ENCODE measurements at places on chromosomes 1 and 21. TPM values are rescaled to one million over a fixed set of nuclear protein-coding genes. Genes with fewer than 3 reads are reported as not detected.

The TRABD2B gene
- not detected for total RNA-seq

The COL9A2 gene
- 43.0 TPM for total RNA-seq

The EXTL1 gene
- total RNA-seq: not detected

The ZSWIM5 gene
- total RNA-seq: 14.2 TPM

The TXLNA gene
- total RNA-seq: 37.3 TPM

The ANKRD45 gene
- not detected for total RNA-seq

The TMEM269 gene
- total RNA-seq: not detected

The NHLH1 gene
- not detected for total RNA-seq

The CRP gene
- total RNA-seq: not detected

The THEM5 gene
- not detected for total RNA-seq

The INKA2 gene
- 2.7 TPM for total RNA-seq

The IL22RA1 gene
- 4.4 TPM for total RNA-seq

The OR10J1 gene
- not detected for total RNA-seq

The CLCNKA gene
- total RNA-seq: 0.68 TPM

The OR2T11 gene
- total RNA-seq: not detected

The MSTO1 gene
- 17.0 TPM for total RNA-seq

The FMO2 gene
- 12.5 TPM for total RNA-seq

The GUCA2A gene
- 1,776 TPM for total RNA-seq

The PSRC1 gene
- 1.9 TPM for total RNA-seq

The SCMH1 gene
- 33.9 TPM for total RNA-seq

The CR1L gene
- total RNA-seq: not detected

The KCNE1 gene
- total RNA-seq: 2.6 TPM

The NTNG1 gene
- total RNA-seq: 1.8 TPM

The PLEKHN1 gene
- total RNA-seq: not detected

The HES5 gene
- total RNA-seq: 0.64 TPM

The IL23R gene
- not detected for total RNA-seq

The TMPRSS3 gene
- 1.3 TPM for total RNA-seq

The MCOLN3 gene
- total RNA-seq: 1.9 TPM

The AGT gene
- 0.60 TPM for total RNA-seq

The SGIP1 gene
- not detected for total RNA-seq

The GABPB2 gene
- 10.1 TPM for total RNA-seq

The CFAP74 gene
- not detected for total RNA-seq

The NUP210L gene
- total RNA-seq: not detected

The IBA57 gene
- total RNA-seq: 13.5 TPM

The CLEC20A gene
- not detected for total RNA-seq

The SETSIP gene
- not detected for total RNA-seq

The RSPH1 gene
- total RNA-seq: 7.1 TPM

The TNFAIP8L2 gene
- total RNA-seq: 5.2 TPM

The TTC13 gene
- 44.8 TPM for total RNA-seq

The VSIG8 gene
- not detected for total RNA-seq

The TEDDM1 gene
- not detected for total RNA-seq

The ECM1 gene
- 5.4 TPM for total RNA-seq

The IGSF21 gene
- total RNA-seq: 6.8 TPM

The OR6K3 gene
- total RNA-seq: not detected

The SYT6 gene
- total RNA-seq: 0.14 TPM

The NPL gene
- total RNA-seq: 11.4 TPM

The SH2D1B gene
- 1.4 TPM for total RNA-seq

The NUDT4B gene
- total RNA-seq: not detected

The S100A2 gene
- total RNA-seq: not detected
